ENCODE measurements at places on chromosomes 5 and 9. TPM values are rescaled to one million over a fixed set of nuclear protein-coding genes. Genes with fewer than 3 reads are reported as not detected.
A peak's percentile ranks its signal among the peaks of the same experiment; 100 is the strongest.

MLANA gene
- not detected for total RNA-seq

TLX3 gene
- not detected for total RNA-seq

ESM1 gene
- not detected for total RNA-seq

AGTPBP1 gene
- total RNA-seq: 31.9 TPM

PDCD1LG2 gene
- not detected for total RNA-seq

DNA sequence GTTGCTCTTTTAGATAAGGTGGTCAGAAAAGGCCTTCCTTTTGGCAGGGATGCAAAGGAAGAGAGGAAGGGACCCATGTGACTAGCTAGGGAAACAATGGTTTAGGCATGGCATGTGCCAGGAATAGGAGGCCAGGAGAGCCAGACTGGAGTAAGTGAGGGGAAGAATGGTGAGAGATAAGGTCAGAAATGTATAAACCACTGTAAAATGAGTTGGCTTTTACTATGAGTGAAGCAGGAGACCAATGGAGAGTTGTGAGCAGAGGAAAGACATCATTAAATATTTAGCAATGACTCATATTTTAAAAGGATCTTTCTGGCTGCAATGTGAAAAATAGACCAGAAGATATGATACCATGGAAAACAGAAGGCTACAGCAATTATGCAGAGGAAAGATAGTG is 50.9 kb downstream of the AP3B1 start:
- H3K4me3 ChIP-seq: no peak overlapping the region
- no peak for DNase-seq
- no peak overlapping the region for H3K27ac ChIP-seq
- H3K27me3 ChIP-seq: no peaks in the 10 kb centered on the region
- peaks cover 3% of the 10 kb centered on the region for H3K4me1 ChIP-seq

GRCh38 chr9:91066856-91067255 is 265.2 kb downstream of the SYK start:
- H3K4me1 ChIP-seq: peaks cover 7% of the 10 kb centered on the region
- H3K4me3 ChIP-seq: no peak overlapping the region
- DNase-seq: no peak
- peaks cover 10% of the 10 kb centered on the region for H3K27me3 ChIP-seq
- peaks cover 2% of the 10 kb centered on the region for H3K36me3 ChIP-seq

GRCh38 chr5:146284016-146284415 is 54.6 kb upstream of the POU4F3 start:
- H3K4me1 ChIP-seq: no peaks in the 10 kb centered on the region
- H3K27me3 ChIP-seq: no peaks in the 10 kb centered on the region
- H3K4me3 ChIP-seq: no peak overlapping the region
- H3K27ac ChIP-seq: no peak overlapping the region

DNA sequence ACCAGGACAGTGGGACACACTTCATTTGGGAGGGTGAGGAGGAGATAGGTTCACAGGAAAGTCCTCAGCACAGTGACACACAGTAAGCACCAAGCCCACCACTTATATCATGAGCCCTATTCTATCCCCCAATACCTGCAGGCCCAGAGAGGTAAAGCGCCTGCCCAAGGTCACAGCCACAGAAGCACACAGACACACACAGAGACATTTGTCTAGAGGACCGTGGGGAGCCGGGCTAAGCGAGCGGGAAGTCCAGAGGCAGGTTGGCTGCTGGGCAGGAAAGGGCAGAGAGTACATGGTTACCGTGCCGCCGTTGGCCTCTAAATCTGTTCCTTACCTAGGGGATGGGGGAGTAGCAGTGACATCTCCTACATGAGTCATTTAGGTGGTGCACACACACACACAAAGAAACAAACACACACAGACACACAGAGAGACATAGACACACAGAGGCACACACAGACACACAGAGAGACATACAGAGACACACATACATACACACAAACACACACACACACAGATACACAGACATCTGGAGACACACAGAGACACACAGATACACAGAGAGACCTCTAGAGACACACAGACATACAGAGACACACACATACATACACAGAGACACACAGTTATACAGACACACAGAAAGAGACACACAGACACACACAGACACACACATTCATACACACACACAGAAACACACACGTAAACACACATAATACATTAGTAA is 15.9 kb upstream of the DUSP1 start:
- H3K27me3 ChIP-seq: no peaks in the 10 kb centered on the region
- H3K4me3 ChIP-seq: no peak overlapping the region
- no peak overlapping the region for H3K27ac ChIP-seq
- no peaks in the 10 kb centered on the region for H3K36me3 ChIP-seq
- peaks cover 9% of the 10 kb centered on the region for H3K4me1 ChIP-seq
- DNase-seq: no peak

GRCh38 chr5:176647843-176648473 is 674 bp downstream of the TSPAN17 start:
- peaks cover 10% of the 10 kb centered on the region for H3K36me3 ChIP-seq
- H3K27me3 ChIP-seq: peaks cover 5% of the 10 kb centered on the region
- H3K27ac ChIP-seq: peak overlapping the region; percentile 86

- H3K4me1 ChIP-seq: no peaks in the 10 kb centered on the region
- H3K36me3 ChIP-seq: no peaks in the 10 kb centered on the region
- no peak for DNase-seq
- H3K27ac ChIP-seq: no peak overlapping the region
Measured at GRCh38 chr5:13553896-13554295, 390.6 kb downstream of the DNAH5 start.

GRCh38 chr5:100306000-100306399 is 229.2 kb upstream of the FAM174A start:
- DNase-seq: no peak
- H3K27ac ChIP-seq: no peak overlapping the region
- H3K27me3 ChIP-seq: no peaks in the 10 kb centered on the region

DNA sequence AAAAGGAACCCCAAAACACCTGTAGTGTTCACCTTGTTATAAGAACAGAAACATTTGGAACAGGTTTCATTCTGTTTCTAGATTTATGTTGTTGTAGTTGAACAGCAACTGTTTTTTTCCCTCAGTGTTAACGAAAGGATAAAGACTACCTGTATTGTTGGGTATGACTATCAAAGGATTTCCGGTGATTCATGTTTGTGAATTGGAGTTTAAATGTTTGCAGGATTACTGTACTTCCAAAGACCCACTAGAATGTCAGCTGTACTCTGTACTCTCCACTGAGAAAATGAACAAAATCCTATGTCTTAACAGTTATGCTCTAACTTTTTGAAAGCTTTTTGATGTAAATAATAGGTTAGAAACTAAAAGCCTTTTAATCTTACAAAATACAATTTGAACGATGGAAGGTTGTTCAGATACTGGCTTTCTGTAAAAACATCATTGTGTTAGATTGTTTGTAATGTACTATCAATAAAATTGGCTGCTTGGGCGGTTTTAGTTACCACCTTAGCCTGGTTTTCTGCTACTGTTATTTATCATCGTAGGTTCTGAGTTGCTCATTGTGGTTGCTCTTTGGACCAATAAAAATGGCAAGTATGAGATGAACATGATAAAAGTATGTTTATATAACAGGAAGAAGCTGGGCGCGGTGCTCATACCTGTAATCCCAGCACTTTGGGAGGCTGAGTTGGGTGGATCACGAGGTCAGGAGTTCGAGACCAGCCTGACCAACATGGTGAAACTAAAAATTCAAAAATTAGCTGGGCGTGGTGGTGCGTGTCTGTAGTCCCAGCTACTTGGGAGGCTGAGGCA is 44.1 kb downstream of the DCP2 start:
- no peak for DNase-seq
- peaks cover 47% of the 10 kb centered on the region for H3K4me1 ChIP-seq
- peaks cover 32% of the 10 kb centered on the region for H3K36me3 ChIP-seq
- no peak overlapping the region for H3K27ac ChIP-seq

GRCh38 chr5:83751201-83751600 is 30.5 kb upstream of the HAPLN1 start:
- no peaks in the 10 kb centered on the region for H3K4me1 ChIP-seq
- no peaks in the 10 kb centered on the region for H3K36me3 ChIP-seq
- peaks cover 16% of the 10 kb centered on the region for H3K27me3 ChIP-seq
- H3K4me3 ChIP-seq: no peak overlapping the region
- H3K27ac ChIP-seq: no peak overlapping the region
- no peak for DNase-seq

DNA sequence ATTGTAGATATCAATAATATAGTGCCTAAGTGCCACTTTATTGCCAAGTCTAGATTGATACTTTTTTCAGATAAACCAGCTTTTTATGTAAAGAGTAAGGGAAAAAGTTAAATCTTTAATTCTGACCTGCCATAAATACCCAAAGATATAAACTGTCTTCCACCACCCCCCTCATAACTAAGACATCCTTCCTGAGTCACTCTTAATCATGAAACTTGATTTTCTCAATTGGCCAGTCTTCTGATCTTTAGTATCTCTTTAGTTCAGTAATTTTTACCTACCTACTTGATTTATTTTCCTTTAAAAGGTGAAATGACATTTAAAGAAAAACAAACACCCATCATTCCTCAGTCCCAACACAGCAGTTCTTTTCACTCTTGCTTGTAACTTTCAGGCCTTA is 21.8 kb downstream of the C5orf22 start:
- H3K36me3 ChIP-seq: peaks cover 27% of the 10 kb centered on the region
- H3K27ac ChIP-seq: peak overlapping the region; percentile 9
- no peaks in the 10 kb centered on the region for H3K27me3 ChIP-seq
- H3K4me1 ChIP-seq: peaks cover 5% of the 10 kb centered on the region
- no peak for DNase-seq
- H3K4me3 ChIP-seq: no peak overlapping the region

GRCh38 chr9:87504938-87505337 is 7.3 kb downstream of the DAPK1 start:
- peaks cover 13% of the 10 kb centered on the region for H3K27me3 ChIP-seq
- H3K36me3 ChIP-seq: no peaks in the 10 kb centered on the region
- DNase-seq: no peak
- H3K4me3 ChIP-seq: no peak overlapping the region
- no peak overlapping the region for H3K27ac ChIP-seq
